ENCODE measurements at places on chromosomes 1 and 21.

- DNase-seq = peak; percentile 20
Observed at GRCh38 chr1:155453141-155453540, 109.5 kb downstream of the ASH1L start.

- no peak for DNase-seq
Observed at GRCh38 chr1:209767096-209767495, 11.2 kb downstream of the TRAF3IP3 start.

- no peak for DNase-seq
Observed at GRCh38 chr1:173554089-173554488, 48.8 kb downstream of the SLC9C2 start.

GRCh38 chr1:231628207-231628876 is 1.8 kb downstream of the DISC1 start:
- no peak for DNase-seq

- no peak for DNase-seq
Observed at GRCh38 chr1:191890433-191891088, 267.7 kb upstream of the RGS18 start.

- DNase-seq = no peak
Observed at GRCh38 chr1:153933955-153934354, 11.2 kb upstream of the GATAD2B start.
